ENCODE measurements at places on chromosomes 12 and 14.

DNA sequence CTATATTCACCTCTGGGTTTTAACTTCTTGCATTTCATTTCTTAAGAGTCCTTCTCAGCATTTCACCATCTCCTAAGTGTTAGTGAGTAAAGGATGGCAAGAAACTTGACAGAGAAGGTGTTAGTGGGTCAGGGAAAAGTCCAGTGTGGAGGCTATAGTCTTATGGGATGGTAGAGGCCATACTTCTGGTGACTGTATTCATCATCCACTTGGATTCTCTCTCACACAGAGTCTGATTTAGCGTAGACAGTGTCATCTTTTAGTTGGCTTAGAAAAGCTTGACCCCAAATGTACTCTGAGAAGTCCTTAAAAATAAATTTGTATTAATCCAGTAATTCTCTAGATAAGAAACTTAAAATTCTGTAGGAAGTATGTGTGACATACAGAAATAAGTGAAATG is 232.4 kb upstream of the FBXO33 start:
- no peak for DNase-seq

DNA sequence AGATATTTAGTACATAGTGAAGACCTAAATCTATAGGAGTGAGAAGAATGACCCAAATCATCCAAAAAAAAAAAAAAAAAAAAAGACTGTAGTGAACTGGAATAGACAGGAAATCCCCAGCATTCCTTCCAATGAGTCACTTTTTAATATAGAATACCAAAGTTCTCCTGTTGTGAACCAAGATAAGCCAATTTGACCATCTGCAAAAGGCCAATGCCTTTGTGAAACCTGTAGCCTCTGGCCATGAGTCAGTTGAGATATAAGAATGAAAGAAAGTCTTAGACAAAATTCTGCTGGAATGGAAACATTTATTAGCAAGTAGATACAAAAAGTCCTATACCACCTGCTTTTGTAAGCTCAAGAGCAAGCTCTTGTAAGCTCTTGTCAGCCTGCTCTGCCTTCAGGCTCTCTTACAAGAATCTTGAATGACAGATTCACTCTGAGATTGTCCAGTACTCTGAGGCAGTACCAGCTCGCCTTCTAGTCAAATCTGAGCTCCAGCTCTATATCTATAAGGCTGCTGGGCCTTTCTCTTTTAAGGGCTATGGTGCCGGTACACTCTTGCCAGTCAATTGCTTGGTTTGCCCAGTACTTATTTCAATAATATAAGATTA is 243.0 kb upstream of the TMTC1 start:
- peak; percentile 79 for DNase-seq

DNA sequence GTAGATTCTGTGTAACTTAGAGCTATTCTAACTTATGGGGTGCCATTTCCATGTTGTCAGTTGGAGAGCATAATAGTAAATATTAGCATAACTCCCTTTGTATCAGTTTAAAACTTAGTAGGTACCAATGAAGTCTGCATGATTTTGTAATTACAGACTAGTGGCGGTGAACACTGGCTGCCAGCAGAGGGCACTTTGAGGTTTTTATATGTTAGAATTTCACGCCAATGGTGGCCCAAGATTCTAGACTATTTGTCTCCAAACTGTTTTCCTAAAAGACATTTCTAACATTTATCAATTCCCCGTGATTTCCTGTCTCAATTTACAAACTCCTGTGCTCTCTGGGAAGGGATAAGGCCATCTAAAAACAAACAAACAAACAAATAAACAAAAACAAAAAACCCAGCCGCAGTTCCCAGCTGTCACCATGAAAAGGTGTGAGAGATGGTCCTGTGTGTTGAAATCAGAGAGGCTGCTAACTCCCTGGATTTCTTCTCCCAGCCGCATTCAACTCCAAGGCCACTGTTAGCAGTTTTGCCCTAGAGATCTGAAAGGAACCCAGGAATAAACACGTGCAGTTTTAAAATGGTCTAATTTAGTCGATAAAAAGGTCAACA is 57.6 kb downstream of the BRMS1L start:
- peak; percentile 46 for DNase-seq

DNA sequence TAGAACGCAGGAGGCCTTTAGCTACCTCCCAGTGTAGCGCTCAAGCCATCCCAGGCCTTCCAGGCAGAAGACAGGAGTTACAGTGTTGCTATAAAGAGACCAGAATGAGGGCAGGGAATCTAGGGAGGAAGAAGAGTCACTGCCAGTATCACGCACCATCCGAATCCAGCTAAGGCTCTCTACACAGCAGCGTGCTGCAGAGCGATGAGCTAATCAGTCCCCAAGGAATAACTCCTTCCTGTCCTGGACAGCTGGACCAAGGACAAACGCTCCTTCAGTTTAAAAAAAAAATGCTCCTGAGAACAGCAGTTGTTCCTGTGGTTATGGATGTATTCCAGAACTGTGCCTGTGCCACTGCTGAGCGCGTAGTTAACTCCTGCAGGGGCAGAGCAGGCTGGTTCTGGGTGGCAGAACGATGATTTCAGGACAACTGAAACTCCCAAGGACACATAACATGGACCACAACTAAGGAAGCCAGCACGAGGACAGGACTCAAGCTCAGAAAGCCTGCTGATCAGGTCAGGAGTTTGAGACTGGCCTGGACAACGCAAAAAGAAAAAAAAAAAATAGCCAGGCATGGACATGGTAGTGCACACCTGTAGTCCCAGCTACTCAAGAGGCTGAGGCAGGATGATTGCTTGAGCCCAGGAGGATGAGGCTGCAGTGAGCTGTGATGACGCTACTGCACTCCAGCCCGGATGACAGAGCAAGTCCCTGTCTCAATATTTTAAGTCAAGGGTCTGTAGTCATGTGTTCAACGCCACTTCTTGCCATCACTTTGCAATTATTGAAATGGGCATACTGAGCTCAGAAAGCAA is 2.6 kb downstream of the IFFO1 start:
- DNase-seq: no peak

- DNase-seq: no peak
Measured at GRCh38 chr14:77917491-77918201, 117.7 kb downstream of the ADCK1 start.

GRCh38 chr14:63624203-63624602 is 17.5 kb downstream of the WDR89 start:
- DNase-seq: no peak

GRCh38 chr12:103727638-103728037 is 113.4 kb downstream of the NT5DC3 start:
- no peak for DNase-seq

DNA sequence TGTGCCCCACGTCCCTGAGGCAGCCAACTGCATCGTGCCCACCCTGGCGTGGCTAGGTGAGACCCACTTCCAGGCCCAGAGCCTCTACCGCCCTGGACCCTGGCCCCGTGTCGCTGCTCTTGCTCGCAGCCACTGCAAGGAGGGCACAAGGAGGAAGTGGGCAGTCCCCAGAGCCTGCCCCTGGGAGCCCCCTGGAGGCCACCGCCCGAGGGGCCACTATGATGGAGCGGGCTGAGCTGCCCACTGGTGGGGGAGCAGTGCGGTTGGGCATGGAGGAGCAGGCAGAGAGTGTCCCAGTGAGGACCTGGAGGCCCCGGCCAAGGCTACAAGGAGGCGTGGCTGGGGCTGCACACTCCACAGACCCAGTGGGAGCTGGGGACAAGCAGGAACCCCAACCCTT is 323.6 kb downstream of the PCNX1 start:
- DNase-seq: no peak
